ENCODE measurements at places on chromosomes 1 and 21.

DNA sequence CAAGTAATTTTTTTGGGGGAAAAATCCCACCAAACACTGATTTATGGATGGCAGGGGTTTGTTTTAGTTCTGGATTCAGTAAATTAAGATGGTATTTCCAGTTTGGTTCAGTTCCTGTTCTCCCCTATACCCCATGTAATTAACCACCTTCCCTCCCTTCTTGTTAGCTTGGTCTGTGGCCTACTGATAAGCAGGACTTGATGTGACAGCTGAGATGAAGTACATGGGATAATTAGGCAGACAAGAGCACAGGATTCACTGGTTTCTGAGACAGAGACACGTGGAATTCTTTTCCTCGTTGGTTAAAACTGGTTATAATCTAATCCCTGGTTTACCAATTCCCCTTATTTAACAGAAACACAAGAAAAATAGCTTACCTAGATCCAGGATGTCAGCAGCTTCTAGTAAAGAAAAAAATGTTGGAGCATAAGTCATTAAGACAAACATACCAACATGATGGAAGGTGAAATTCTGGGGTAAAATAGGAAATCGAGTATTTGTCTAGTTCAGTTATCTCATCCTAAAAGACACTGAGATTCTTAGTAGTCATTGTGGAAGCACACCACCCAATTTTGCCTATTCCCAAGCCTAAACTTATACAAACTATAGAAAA lies 81.5 kb downstream of the SCMH1 start:
- DNase-seq: no peak

GRCh38 chr1:12380326-12381249 lies 150.8 kb downstream of the VPS13D start:
- no peak for DNase-seq

GRCh38 chr1:156241926-156242325 lies at the start of gene BGLAP:
TSS of gene BGLAP (plus strand) at chr1:156242184. CDS start at chr1:156242232, 48 bp downstream.
- no peak for DNase-seq

DNA sequence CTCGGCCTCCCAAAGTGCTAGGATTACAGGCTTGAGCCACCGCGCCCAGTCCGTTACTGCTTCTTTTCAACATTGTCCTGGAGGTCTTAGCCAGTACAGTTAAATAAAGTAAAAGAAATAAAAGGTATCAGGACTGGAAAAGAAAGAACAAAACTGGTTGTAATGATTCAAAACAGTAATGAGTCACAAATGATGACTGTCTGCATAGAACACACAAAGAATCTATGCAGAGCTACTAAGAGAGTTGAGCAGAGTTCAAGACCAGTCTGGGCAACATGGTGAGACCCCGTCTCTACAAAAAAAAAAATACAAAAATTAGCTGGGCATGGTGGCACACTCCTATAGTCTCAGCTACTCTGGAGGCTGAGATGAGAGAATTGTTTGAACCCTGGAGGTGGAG lies 23.4 kb downstream of the BCAR3 start:
- no peak for DNase-seq

DNA sequence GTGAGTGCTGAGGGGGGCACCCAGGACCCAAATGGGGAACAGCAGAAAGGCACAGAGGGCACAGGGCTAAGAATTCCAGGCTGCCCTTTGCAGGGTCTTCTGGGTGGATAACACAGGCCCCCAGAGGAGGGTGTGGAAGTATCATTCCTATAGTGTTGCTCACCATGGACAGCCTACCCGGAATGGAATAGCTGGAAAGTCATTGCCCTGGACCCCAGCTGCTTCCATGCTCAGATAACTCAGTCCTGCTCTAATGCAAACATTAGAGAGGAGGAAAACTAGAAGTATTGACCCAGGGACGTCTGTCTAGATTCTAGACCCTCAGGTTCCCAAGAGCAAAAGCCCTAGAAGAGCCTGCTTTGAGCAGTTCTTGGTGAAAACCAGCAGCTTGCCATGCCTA lies 24.7 kb downstream of the SLC6A17 start:
- DNase-seq: no peak

- no peak for DNase-seq
Measured at GRCh38 chr1:114075105-114075504, 78.6 kb downstream of the SYT6 start.

DNA sequence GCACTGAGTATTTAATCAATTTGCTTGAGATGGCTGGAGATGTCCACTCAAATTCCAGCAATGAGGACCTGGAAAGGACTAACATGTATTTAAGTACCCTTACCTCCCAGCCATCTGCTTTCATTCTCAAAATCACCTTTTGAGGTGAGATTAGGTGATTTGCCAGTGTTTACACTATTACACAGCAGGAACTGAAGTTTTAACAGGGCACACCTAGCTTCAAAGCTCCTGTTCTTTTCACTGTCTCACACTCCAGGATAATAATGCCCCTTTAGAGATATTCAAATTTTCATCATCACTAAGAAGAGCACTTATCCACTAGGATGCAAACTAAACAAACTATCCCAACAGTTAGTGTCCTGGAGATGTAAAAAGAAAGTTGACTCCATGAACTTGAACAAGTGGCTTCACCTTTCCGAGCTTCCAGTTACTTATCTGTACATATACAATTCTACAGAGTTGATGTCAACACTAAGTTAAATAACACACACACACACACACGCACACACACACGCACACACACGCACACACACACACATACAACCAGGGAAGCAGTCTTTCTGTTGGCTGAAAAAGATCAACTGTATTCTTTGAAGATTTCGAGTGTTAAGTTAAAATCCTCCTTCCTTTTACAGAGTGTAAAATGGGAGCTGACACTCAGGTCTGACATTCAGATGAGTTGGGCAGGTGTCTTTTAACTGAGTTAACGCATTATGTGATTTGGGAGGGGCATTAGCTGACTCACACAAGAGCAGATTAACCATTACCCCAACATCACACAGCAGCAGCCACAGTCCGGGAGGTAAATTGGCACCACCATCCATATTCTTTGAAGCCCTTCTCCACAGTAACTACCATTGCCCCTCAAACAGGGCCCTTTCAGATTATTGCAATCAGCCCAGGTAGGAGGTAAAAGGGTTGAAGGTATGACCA lies 15.5 kb upstream of the JAK1 start:
- DNase-seq: no peak

GRCh38 chr1:75632350-75632949 lies 21.5 kb upstream of the SLC44A5 start:
- no peak for DNase-seq

- DNase-seq: no peak
Measured at GRCh38 chr1:230758709-230759368, 11.7 kb downstream of the CAPN9 start.

DNA sequence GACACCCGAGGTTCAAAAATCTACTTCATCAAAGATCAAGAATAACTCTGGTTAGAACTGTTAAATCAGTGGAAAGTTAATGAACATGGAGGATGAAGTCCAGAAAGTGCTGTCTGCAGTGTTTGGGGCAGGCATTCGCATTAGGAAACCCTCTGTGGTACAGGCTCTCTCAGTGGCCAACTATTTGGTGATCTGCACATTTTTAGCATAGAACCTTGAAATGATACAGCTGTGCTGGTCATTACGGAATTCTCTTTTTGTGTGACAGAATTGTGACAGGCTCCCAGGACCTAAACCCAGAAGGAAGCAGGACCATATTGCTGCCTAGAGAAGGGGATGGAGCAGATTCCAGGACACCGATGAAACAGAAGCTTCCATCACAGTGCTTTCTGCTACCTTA lies 89.0 kb downstream of the SLC45A1 start:
- no peak for DNase-seq

DNA sequence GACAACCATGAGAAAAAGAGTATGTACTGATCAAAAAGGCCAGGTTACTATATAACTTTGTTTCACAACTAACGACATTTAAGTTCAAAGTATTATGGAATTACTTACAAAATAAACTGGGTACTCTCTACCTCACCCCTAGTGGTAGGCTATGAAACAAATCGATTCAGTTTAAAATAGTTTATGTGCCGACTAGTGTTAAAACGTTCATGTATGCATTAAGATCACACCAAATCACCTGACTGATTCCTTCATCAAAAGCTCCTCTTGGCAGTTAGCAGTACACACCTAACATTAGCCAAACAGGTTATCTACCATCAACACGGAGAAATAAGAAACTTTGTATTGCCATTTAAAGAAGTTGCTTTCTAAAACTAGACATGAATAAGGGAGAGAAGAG lies 137.1 kb downstream of the AKT3 start:
- DNase-seq: no peak
